ENCODE measurements at places on chromosomes 11 and 22. TPM values are rescaled to one million over a fixed set of nuclear protein-coding genes. Genes with fewer than 3 reads are reported as not detected.

DNA sequence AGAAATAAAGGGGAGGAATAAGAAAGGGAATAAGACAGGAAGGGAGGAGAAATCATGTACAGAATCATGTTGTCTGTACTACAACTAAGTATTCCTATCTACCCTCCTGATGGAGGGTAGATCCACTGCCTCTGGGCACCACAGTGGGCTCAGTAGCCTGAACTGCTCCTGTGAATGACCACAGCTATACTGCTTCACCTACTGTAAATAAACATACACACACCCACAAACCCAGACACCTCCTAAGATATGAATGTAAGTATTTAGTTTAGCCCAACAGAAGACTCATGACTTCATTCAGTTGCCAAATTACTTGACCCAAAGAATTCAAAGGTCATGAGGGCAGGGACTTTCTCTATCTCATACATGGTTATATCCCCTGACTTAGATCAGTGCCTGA lies 177.3 kb upstream of the C11orf58 start:
- no peak for DNase-seq

DNA sequence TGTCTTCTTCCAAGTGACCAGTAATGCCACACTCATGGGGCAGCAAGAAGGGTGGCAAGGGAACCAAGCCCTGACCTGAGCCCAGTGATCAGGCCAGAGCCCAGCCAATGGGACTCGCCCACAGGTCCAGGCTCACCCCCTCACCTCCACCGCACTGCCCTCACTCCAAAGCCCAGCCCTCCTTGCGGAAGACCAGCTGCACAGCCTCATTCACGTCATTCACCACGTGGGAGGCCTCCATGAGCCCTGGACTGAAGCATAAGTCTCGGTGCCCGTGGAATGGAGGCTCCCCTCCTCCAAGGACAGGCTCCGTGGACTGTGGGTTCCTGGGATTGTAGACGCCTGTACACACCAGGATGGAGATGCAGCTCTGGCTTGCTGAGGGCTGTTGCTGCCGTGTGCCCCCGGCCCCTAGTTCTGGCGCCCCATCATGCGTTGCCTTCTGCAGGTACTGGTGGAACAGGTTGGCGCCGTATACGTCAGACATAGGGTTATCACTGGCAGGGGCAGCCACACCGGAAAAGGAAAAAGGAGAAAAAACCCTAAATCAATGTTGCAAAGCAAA lies 16.8 kb upstream of the TMEM121B start:
- DNase-seq, result no peak

DNA sequence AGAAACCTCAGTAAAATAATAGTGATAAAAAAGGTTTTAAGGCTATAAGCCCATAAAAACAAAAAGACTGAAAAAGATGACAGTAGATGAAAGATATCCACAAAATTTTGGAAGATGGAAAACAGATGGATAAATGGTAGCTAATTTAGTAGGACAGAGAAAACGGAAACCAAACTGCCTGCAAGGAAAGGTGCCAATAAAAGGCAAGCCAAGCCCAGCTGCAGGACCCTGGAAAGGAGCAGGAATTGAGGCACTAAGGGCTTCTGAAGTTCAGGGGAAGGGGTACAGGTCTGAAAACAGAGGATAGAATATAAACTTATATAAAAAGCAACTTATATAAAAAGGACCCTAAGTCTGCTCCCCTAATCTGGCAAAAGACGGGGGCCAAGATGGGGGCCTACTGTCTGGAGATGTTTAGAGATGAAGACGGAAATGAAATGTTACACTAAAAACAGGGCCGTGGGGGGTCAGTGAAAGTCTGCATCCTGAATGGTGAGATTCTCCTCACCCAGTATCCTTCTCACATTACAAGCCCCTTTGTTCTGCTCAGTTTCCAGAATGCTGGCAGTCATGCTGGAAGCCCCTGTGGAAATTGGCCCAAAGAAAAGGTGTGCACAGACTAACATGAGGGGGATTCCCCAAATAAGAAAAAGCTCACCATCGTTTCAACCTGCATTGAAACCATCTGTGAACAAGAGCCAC lies 269.3 kb upstream of the PITPNB start:
- DNase-seq, result no peak

- no peak for DNase-seq
Measured at GRCh38 chr11:121318848-121319834, 26.6 kb downstream of the SC5D start.

The CRYBB1 gene
- not detected for total RNA-seq

GRCh38 chr11:27902981-27903624 lies 202.8 kb upstream of the BDNF start:
- no peak for DNase-seq

DNA sequence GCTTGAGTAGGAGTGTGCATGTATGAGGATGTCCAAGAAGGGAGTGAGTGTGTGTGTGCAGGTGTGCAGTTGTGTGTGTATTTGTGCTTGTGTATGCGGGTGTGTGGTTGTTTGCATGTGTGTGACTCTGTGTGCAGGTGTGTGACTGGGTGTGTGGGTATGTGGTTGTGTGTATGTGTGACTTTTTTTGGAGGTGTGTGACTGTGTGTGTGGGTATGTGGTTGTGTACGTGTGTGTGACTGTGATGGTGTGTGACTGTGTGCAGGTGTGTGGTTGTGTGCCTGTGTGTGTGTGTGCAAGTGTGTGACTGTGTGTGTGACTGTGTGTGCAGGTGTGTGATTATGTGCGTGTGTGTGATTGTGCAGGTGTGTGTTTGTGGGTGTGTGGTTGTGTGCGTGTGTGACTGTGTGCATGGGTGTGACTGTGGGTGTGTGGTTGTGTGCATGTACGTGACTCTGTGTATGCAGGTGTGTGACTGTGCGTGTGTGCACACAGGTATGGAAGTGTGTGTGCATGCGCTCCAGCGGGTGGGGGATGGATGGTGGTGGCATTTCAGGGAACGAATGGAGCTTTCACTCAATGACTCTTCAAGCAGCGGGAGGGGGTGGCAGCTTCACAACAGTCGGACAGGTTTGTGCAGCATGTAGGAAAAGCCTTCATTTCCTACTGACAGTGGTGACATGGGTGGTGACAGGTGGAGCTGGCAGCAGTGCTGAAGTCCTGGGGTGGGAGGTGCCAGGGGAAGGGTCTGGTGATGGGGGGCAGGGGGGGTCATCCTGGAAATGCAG lies 47.6 kb downstream of the CACNA1I start:
- no peak for DNase-seq

DNA sequence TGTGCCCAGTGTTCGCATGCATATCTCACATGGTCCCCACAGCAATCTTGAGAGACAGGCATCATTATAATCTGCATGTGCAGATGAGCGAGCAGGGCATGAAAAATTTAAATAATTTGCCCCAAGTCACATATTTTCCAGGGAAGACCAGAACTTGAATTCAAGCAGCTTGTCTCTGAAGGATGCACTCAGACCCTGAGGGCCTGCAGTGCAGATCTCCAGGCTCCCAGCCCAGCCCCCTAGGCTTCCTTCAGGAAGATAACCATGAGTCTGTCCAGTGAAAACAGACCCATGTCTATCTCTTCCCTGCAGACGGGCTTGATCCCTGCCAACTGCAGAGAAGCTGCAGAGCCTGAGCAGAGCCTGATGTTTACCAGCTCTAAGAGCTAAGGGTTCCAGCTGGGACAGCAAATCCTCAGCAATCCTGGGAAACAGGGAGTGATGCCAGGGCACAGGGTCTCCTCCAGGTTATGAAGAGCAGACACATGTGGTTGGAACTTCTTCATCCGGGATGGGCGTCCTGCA lies 55.1 kb downstream of the NAV2 start:
- no peak for DNase-seq

GRCh38 chr11:65504674-65505465 lies 6.0 kb downstream of the MALAT1 start:
- DNase-seq, result peak; percentile 73

The RBX1 gene
- 4.0 TPM for total RNA-seq

GRCh38 chr11:40119661-40120060 lies 1339.8 kb downstream of the LRRC4C start:
- DNase-seq, result no peak

The TUB gene
- 4.5 TPM for total RNA-seq

The GAB2 gene
- total RNA-seq, result 2.2 TPM

- DNase-seq, result no peak
Measured at GRCh38 chr11:93536101-93536861, 6.9 kb downstream of the SMCO4 start.
